Activated T-helper 2 cell treated with anti-CD3 and anti-CD28 coated beads, Interferon-gamma antibody, Interleukin-2, Interleukin-4, amounts not matched to agents 10 μg/mL and 5 μg/mL and 100 μg/mL, durations not matched to agents 14 hours and 24 hours and 36 hours (primary cell): ENCODE measurements at places on chromosomes 2 and 18.
A peak's percentile ranks its signal among the peaks of the same experiment; 100 is the strongest.

- no peak overlapping the region for H3K4me3 ChIP-seq
- DNase-seq = no peak
- H3K36me3 ChIP-seq = peaks cover 59% of the 10 kb centered on the region
- H3K27me3 ChIP-seq = no peaks in the 10 kb centered on the region
- peaks cover 35% of the 10 kb centered on the region for H3K4me1 ChIP-seq
Observed at GRCh38 chr2:28419443-28420270, 27.0 kb downstream of the FOSL2 start.

- H3K4me1 ChIP-seq = peaks cover 23% of the 10 kb centered on the region
- no peak overlapping the region for H3K27ac ChIP-seq
- no peaks in the 10 kb centered on the region for H3K36me3 ChIP-seq
- DNase-seq = no peak
- no peaks in the 10 kb centered on the region for H3K27me3 ChIP-seq
Observed at GRCh38 chr2:28349546-28350165, 43.0 kb upstream of the FOSL2 start.

- H3K4me3 ChIP-seq = no peak overlapping the region
- H3K4me1 ChIP-seq = peaks cover 18% of the 10 kb centered on the region
- peaks cover 68% of the 10 kb centered on the region for H3K27me3 ChIP-seq
- DNase-seq = no peak
Observed at GRCh38 chr2:60557486-60557864, 4.0 kb upstream of the BCL11A start.

DNA sequence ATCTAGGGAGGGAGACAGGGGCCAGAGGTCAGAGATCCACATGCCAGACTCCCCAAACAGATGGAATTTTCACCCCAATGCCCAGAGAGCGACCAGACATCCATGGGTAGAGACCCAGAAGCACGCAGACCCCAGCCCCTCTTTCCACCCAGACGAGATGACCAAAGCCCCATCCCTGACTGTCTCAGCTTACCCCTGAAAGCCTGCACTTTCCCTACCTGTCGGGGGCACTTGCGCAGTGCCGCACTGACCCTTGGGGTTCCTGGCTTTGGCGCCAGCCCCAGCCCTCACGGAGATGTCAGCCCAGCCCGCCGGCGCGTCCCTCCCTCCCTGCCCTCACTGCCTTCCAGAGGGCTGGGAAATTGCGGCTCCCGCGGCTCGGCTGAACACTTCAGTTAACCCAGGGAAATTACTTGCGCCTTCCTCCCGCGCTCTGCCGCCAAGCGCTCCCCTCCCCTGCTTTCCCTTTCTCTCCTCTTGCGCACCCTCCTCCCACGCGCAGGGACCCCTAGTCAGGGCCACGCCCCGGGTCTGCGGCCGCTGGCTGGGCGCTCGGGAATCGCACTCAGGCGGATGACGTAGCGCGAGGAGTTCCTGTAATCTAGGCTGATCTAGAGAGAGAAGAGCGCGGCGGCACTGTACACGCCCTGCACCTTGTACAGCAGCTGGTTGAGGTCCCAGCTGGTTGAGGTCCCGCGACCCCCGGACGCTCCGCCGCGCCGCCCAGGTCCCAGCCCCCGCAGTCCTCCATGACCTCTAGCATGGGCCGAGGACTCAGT lies 12.0 kb downstream of the ALPG start:
- peak overlapping the region; percentile 51 for H3K4me3 ChIP-seq
- peaks cover 6% of the 10 kb centered on the region for H3K4me1 ChIP-seq
- DNase-seq = no peak
- H3K27ac ChIP-seq = no peak overlapping the region
- peaks cover 5% of the 10 kb centered on the region for H3K36me3 ChIP-seq
- peaks cover 54% of the 10 kb centered on the region for H3K27me3 ChIP-seq

DNA sequence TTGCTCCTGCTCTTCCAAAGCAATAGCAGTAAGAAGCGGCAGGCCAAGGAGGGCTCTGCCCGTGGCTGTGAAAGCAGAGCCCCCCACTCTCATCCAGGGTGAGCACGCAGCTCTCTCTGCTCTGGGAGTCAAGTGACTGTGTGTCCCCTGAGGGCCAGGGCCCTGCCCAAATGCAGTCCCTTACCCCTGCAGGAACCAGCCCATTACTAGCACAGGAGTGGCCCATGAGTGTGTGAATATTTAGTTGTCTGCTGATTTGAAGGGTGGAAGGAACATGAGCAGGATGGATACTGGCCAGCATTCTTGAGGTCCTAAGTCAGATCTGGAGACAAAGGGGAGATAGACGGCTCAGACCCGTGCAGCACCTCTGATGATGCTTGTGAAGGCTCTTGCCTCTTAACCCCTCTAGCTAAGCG lies 69.7 kb upstream of the FOSL2 start:
- peaks cover 7% of the 10 kb centered on the region for H3K4me1 ChIP-seq
- no peaks in the 10 kb centered on the region for H3K27me3 ChIP-seq
- DNase-seq = no peak
- H3K4me3 ChIP-seq = no peak overlapping the region
- H3K36me3 ChIP-seq = peaks cover 2% of the 10 kb centered on the region
